ENCODE measurements at places on chromosomes 5 and 9.

DNA sequence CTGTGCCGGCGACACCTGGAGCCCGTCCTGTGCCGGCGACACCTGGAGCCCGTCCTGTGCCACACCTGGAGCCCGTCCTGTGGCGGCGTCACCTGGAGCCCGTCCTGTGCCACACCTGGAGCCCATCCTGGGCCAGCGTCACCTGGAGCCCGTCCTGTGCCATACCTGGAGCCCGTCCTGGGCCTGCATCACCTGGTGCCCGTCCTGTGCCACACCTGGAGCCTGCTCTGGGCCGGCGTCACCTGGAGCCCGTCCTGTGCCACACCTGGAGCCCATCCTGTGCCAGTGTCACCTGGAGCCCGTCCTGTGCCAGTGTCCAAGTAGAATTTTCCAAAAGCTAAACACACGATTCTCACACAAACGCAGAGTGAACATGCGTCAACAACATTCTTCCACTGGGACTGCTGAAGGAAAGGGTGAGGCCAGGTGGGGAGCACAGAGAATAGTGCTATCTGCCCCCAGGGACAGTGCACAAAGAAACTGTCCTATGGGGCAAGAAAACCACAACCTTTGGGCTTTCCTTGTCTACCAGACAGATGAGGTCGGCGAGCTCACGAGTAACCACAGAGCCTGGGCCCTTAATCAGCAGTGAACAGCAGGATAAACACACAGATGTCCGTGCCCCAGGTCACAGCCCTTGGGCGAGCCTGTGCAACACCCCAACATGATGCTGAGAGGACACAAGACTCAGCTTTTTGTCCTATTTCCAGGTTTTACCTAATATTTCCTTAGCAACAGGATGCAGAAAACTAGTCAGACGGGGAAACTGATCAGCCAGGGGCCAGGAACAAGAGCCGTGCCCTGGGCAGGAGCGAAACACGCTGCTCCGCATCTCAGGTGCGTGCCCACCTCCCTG, 7.9 kb downstream of the QSOX2 start:
- no peak for DNase-seq

DNA sequence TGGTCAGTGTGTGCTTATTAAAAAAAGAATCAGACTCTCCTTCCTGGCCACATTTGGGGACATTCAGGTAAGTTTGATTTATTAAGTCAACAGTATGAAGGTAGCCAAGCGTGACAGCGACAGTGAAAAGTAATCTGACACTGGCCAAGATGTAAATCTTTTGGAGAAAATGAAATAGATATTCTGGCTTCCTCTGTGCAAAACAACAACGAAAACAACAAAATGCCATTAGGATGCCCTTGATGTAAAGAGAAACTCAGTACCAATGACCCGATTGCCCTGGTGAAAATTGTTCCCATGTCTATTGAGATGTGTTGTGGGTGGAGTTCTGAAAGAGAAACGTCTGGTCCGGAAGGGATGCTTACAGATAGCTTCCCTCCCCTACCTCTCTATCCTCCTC, 267.8 kb downstream of the MAT2B start:
- peak; percentile 70 for DNase-seq

DNA sequence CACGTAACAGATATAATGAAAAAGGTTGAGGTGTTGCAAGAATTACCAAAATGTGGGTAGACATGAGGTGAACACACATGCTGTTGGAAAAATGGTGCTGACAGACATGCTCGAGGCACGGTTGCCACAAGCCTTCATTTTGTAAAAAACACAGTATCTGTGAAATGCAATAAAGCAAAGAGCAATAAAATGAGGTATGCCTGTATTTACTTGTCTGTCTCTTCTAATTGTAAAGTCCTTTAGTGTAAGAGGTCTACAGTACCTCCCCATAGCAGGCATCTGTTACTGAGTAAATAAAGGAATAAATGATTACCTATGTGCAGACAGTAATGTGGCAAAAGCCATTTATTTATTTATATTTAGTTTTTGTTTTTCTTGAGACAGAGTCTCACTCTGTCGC, 3.0 kb upstream of the CAST start:
- no peak for DNase-seq

- no peak for DNase-seq
Observed at GRCh38 chr5:96977228-96977627, 41.3 kb downstream of the LNPEP start.

- DNase-seq = no peak
Observed at GRCh38 chr5:140182803-140183367, 7.9 kb downstream of the CYSTM1 start.

GRCh38 chr5:110027527-110028322, 338.0 kb downstream of the MAN2A1 start:
- no peak for DNase-seq

DNA sequence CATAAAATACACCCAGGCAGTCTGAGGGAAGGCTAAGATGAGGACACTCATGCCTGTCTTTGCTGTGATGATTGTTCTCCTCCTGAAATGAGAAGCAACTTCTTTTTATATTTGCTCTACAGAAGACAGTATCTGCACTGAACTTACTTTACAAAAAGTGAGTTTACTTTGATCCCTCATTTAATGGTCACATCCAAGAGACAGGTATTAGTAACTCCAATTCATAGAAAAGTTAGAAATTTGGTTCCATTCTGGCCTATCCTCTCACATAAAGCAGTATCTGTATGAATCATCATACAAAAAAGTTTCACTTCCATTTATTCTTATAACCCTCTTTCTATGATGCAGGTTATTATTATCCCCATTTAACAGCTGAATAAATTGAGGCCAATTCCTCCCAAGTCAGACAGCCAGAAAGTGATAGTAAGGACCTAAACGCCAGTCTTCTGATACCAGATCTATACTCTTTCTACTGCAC, 15.2 kb downstream of the TSTD2 start:
- DNase-seq = no peak

- DNase-seq = no peak
Observed at GRCh38 chr9:12701126-12701525, 7.9 kb downstream of the TYRP1 start.

Data from renal pelvis (tissue), 12 donors.